ENCODE measurements at places on chromosomes 16 and 17.

DNA sequence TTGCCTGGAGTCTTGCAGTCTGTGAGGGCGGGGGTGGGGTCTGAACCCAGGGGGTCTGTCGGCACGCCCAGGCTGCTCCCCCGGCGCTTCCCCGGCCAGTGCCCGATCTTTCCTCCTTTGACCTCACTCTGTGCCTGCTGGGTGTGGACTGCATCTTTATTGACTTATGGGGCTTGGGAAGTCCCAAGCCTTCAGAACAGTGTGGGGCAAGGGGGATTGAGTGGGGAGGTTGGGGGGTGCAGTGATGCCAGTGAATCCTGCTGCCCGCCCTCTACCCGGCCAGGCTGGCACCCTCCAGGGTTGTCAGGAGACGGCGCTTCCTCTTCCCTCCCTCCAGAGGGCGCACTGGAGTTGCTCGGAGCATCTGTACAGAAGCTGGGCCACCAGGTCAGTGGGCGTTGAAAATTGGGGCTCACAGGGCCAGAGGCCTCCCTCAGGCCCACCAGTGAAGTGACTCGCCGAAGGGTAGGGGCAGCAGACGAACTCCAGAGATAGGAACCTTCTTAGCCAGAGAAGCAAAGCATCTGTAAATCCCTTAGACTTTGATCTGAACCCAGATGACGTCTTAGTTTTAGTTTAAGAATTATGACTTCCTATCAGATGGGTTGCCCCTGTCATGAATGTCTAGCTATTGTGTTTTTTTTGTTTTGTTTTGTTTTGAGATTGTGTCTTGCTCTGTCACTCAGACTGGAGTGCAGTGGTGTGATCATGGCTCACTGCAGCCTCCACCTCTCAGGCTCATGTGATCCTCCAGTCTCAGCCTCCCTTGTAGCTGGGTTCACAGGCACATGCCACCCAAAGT lies 184.8 kb upstream of the CIBAR2 start:
- peak; percentile 56 for DNase-seq

DNA sequence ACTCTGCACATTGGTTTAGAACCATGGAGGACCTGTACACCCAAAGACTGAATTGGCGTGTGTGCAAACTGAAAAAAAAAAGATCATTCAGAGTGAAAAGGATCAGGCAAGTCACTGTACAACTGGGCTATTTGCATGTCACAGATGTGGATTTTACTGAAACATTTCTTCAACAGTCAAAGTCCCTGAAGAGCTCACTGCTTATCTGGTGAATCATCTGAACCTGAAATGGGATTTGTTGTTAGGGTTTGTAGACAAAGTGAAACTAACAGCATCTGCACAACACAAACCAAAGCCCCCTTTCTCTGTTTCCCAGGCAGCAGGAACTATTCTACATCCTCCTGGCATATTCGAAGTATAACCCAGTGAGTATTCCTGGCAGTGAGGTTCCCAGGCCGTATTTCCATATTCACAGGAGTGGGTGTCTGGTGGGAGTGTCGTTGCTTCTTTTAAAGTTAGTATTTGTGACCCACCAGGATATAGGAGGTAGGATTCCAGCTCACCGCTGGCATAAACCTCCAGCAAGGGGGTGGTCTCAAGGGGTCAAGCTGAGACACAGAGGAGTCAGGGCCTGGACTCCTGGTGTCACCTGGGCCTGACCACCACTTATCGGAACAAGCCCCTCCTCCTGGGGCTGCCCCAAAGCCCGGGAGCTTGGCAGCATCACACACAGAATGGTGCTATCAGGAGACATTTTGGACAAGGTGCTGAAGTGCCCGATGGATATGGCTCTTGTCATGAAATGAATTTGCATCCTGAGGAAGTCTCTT lies 80.9 kb downstream of the GOSR1 start:
- DNase-seq: no peak

DNA sequence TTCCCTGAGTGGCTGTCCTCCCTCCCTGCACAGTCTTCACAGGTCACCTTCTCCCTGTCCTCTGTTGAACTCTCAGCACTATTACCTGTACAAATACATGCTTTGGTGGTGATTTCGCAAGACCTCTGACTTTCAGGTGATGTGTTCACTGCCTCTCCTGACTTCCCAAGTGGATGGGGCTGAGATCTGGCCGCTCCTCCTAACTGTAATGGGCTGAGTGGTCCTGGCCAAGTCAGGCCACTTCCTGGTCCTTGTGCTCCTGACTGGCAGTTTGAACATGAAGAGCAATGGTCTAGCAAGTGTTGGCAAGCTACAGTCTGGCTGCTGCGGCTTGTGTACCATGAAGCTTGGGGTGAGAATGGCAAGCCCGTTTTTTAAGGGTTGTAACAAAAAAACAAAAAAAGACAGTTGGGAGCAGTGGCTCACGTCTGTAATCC lies 11.7 kb upstream of the TMED6 start:
- DNase-seq: no peak

DNA sequence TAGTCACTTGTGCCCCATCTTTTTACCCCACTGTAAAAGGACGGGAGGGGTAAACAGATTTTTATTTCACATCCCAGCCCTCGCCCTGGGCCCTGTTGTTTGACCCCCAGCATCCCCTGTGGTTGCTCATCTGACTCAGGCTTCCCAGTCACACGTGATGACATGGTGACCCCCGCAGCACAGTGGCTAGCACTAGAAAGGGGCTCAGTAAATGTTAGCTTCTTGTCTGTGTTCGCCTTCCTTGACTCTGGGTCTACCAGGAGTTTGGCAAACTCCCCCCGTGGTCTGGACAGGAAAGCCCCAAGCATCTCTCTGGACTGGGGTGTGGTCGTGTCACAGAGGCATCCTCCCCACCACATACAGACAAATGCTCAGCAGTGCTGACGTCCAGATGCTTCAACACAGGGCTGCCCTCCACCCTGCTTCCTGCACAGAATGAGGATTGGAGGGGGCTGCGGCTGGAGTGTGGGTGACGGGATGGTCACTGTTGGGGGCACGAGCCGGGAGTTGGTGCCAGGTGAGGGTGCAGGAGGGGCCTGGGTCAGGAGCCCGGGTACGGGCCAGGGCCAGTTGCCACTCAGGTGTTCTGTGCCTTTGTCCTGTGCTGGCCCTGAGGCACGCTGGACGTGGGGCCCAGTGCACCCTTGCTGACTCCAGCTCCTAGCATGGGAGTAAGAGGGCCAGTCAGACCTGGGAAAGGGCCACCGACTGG lies 69.1 kb downstream of the METRNL start:
- no peak for DNase-seq

All from HL-60 (cell line).